ENCODE measurements at places on chromosomes 3 and 15.

DNA sequence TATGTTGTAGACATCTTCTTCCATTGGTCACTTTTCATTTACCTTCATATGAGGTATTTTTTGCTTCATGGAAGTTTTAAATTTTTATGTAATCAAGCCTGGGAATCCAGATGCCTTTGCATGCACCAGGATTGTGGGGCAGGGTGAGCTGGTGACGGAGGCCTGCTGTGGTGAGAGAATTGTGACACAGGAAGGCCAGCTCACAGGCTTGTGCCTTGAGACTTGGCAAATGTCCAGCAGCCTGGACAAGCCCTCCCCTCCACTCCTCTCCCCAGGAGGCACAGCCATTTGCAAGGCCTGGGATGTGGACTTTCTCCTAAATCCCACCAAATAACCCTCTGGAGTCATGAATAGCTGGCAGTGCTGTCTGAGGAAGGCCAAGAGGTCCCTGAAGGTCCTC lies 67.4 kb downstream of the RHCG start:
- no peak for DNase-seq

GRCh38 chr3:126718561-126719445 lies 14.8 kb downstream of the CHCHD6 start:
- no peak for DNase-seq

DNA sequence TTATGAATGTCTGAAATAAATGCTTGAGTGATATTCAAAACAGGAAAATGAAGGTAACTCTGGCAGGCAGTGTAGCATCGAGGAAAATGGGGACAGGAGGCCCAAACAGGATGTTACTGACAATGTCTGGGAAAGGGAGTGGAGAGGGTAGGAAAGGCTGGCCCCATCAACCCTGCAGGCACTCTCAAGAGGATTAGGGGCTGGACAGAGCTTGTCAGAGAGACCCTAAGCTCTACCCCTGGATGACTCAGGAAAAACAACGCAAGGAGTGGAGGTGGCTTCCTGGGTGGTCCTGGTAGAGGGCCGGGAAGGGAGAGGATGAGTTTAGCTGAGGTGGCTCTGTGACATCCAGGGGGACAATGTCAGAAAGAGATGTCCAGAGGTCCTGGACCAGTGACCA lies 106.0 kb downstream of the RYK start:
- no peak for DNase-seq

GRCh38 chr15:55108858-55109518 lies 87.8 kb downstream of the RSL24D1 start:
- DNase-seq: peak; percentile 62

- DNase-seq: no peak
Observed at GRCh38 chr3:8942746-8943488, 20.4 kb downstream of the RAD18 start.

- no peak for DNase-seq
Observed at GRCh38 chr3:190366133-190366532, 21.8 kb upstream of the CLDN16 start.

DNA sequence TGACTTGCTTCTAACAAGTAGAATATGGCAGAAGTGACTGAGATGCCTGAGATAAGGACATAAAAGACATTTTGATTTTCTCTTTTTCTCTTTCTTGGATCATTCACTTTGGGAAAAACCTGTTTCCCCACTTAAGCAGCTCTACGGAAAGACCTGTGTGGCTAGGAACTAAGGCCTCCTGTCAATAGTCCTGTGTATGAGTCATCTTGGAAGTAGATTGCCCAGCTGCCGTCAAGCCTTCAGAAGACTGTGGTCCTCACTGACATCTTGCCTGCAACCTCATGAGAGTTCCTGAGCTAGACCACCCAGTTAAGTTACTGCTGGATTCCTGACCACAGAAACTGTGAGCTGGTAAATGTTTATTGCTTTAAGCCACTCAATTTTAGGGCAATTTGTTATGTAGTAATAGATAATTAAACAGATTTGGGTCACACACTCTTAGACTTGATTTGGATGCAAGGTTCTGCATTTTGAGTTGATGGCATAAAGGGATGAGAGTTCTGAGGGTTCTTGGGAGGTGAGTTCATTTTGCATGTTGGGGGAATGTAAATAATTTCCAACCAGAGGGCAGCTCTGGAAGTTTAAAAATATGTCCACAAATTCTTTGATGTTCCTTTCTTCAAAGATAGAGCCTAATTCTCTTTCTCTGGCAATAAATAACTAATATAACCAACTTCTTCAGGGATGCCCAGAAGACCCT lies 229.2 kb downstream of the SQOR start:
- DNase-seq: no peak

DNA sequence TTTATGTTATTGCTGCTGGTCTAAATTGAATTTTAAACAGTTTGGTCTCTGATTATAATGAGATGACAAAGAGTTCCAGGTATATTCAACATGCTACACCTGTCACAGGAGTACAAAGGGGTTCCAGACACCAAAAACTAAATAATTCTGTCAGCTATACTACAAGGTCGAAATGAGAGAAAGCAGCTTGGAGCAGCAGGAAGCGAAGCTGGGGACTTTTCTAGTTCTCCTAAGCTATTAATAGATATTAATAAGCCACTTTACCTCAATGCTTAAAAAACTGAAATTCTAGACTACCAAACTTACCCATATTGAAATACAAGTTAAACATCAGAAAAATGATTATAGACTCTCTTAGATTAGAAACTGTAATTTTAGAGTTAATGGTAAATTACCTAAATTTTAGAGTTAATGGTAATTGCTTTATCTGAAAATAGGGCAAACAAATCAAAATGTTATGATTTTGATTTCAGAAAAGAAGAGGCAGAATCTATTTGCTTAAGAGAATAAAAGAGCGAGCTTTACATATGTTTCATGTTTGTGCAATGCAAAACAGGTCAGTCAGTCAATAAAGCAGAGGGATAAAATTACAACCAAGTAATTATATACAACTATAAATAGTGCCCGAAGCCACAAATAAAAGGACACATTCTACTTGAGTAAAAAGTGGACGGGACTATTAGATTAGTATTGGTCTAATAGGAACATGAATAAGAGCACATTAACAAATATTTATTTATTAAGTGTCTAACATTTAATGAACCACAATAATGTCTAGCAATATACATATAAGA lies 16.8 kb downstream of the HSPBAP1 start:
- no peak for DNase-seq

- DNase-seq: no peak
Observed at GRCh38 chr3:139538733-139539132, 809 bp downstream of the RBP1 start.

DNA sequence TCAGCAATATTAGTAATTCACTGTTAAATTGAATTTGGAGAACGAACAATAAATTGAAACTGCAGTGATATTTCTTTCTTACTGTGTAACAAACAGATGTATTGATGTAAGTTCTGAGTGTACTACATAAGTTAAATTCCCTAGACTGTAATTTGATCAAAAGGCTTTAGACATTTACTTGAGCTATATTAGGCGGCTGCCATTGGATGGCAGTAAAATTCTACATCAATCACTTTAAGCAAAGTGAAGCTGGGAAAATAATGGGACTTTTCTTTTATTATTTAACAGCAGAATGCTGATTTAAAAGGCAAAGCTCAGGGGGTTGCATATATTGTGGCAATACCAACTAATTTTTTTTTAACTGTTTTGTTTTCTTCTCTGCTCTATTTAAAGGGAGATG lies 212.6 kb upstream of the PLSCR5 start:
- peak; percentile 10 for DNase-seq

DNA sequence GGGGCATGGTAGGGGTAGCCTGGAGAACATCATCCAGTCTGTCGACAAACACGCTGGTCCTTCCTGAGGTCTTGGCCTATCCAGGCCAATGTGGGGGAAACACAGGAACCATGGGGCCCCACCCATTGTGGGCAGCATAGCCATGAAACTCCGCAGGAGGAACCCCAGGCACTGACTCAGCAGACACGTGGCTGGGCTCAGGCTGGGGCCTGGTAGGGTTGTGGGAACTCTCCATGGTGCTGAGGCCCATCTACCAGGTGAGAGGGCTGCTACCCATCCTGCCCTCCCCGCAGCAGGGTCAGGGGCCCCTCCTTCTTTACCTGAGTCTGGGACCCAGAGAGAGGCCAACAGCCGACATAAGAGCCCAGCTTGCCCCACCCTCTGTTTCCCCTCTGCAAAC lies 22.6 kb upstream of the CACNA2D2 start:
- no peak for DNase-seq

DNA sequence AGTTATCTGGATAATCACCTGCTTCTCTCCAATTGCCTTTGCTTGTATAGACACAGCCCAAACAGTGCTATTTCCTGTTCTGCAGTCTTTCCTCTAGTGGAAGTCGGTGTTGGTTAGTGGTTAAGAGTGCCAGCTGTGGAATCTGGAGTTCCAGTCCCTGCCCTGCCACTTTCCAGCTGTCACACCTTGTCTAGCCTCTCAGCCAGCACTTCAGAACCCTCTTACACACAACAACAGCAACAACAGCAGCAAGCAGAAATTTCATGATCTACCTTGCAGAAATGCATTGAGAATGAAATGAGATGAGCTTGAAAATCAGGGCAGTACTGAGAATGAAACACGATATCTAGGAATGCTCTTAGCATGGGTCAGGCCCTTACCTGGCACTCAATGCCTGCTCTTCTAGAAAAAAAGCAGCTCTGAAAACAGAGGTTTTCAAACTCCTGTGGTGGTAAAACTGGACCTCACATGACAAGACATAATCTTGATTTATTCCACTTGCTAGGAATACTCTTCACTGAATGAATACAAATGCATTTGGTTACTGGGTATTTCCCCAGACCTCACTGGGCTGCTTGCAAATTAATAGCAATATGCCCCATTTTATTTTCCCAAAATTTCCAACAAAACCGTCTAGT lies 3.3 kb upstream of the WNT5A start:
- no peak for DNase-seq

GRCh38 chr3:151074256-151074655 lies 11.2 kb upstream of the MED12L start:
- DNase-seq: no peak

DNA sequence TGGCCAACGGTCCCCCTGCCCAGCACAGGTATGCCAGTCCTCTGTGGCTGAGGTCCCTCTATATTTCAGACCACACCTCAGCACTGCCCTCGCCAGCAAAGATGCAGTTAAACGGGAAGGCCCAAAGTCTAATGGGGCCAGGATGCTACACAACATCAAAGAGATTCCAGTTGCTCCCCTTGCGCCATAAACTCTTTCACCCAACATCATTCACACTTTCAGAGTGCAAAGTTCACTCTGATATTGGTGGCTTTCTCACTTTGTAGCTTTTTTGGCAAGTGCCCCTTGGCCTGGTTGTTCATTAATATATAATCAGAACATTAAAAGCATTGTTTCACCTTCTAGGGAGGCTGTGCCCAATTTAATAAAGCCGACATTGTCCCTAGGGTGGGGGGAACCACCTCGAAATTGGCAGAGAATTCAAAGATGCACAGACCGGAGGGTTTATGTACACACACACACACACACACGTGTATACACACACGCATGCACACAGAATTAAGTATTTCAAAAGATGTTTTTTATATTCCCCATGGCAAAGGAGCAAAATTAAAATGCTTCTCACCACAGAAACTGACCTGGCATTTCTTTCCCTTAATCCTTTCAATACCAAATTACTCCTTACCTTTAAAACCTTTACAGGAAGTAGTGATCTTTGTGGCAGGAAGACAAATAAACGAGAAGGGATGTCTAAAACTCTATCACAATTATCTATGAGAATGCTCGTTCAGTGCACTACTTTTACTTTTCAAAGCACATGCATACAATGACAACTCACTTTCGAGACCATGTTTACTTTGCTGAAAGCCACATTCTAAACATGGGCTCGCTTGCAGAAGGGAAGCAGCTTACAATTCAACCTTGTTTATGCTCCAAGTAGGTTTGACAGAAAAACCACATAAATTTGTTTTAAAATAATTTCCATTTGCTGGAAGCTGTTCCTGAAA lies 19.5 kb downstream of the LRIG1 start:
- DNase-seq: no peak

GRCh38 chr3:130081351-130081881 lies at the start of gene ALG1L2:
TSS of gene ALG1L2 (plus strand) at chr3:130081831. CDS start at chr3:130082017, 186 bp downstream.
- no peak for DNase-seq

GRCh38 chr3:161737171-161737570 lies 240.6 kb downstream of the OTOL1 start:
- DNase-seq: no peak
